ENCODE measurements at places on chromosomes 2 and 18.

DNA sequence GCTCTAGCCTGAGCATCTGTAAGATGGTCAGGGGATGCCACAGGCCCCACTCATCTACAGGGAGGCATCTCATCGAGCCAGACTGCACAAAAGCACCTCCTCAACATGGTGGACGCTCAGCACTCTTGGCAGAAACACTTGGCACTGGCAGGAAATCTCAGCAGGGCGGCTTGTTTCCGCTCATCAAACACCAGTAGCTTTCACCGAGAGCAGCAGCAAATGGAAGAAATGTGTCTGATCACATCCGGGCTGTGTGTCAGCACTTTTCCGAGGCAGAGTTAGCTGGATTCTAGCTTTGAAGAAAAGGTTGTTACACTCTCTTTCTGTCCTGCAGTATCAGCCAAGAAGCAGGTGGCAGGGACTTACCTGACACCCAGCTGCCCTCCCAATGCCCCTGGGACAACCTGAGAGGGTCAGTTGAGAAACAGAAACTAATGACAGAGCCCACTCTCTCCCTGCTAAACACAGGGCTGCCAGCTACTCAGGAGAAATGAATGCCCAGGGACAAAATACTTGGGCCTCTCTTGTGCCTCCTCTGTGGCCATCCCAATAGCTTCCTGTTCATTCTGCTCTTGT lies 68.9 kb upstream of the FZD7 start:
- DNase-seq = no peak

GRCh38 chr18:76339246-76339620 lies 155.8 kb downstream of the ZNF516 start:
- DNase-seq = no peak

GRCh38 chr2:64063924-64064331 lies 44.7 kb upstream of the VPS54 start:
- DNase-seq = no peak

GRCh38 chr2:185802926-185803325 lies 64.3 kb downstream of the FSIP2 start:
- DNase-seq = no peak

GRCh38 chr2:12804091-12804856 lies 87.5 kb downstream of the TRIB2 start:
- no peak for DNase-seq

DNA sequence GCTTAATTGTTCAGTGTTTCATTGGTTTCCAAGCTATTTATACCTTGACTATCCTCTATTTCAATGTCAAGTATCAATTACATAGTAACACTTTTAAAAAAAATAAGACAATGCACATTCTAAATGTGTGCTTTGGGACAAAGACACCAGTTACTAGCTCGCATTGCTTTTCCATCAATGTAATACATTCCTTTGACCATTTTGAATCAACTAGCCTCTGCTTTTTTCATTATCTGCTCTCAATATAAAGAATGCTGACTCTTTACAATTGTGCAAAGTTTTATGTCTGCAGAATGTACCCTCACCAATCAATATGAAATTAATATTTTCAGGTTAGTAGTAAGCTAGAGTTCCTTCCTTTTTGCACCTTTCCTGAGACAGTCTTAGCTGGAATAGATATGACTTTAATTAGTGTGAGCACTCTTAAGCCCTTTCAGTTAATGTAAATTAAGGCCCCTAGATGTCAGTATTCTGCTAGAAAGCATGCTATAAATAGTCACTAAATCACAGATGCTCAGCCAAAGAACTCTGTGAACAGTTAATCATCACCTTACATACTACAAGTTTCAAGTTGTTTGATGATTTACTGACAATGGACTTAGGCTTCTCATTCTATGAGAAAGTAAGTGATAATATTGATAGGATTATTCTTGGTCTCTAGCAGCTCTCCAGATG lies 413.6 kb downstream of the PTH2R start:
- no peak for DNase-seq

- DNase-seq = no peak
Observed at GRCh38 chr2:69013840-69014821, 1.2 kb downstream of the ANTXR1 start.

GRCh38 chr2:142179686-142180085 lies 48.9 kb upstream of the LRP1B start:
- no peak for DNase-seq

DNA sequence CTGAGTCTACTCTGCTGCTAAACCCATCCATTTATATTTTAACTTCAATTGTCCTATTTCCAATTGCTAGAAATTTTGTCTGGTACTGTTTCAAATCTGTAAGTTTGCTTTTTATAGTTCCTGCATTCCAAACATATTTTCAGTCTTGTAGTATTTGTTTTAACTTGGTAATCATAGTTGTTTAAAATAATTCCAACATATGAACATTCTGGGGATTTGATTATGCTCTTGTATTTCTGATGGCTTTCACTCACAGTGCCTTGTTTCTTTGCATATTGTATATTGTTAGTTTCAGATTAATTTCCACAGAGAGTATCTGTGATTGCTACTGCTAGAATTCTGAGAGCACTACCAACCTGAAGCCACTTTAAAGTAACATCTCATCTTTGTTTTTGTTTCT lies 202.4 kb downstream of the ETAA1 start:
- no peak for DNase-seq

DNA sequence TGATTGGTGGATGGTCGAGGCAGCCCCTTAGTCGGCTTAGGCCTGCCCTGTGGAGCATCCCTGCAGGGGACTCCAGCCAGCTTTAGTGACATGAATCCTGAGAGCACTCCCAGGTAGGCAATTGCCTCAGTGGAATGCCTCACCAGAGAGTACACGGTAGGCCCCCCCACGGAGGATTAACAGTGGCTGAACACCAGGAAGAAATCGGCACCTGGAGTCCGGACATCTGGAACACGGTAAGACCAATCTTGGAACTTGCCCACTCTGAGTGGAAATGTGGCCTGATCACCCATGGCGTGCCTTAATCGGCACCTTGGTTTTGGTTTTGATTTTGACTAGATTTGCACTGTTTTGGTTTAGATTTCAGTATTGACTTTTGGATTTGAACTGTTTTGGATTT lies 326.2 kb upstream of the NCKAP5 start:
- DNase-seq = no peak

GRCh38 chr2:128359841-128360240 lies 41.2 kb upstream of the HS6ST1 start:
- no peak for DNase-seq

GRCh38 chr2:58798676-58799208 lies 557.6 kb upstream of the FANCL start:
- DNase-seq = no peak

GRCh38 chr2:169980643-169981042 lies 153.4 kb downstream of the UBR3 start:
- no peak for DNase-seq

DNA sequence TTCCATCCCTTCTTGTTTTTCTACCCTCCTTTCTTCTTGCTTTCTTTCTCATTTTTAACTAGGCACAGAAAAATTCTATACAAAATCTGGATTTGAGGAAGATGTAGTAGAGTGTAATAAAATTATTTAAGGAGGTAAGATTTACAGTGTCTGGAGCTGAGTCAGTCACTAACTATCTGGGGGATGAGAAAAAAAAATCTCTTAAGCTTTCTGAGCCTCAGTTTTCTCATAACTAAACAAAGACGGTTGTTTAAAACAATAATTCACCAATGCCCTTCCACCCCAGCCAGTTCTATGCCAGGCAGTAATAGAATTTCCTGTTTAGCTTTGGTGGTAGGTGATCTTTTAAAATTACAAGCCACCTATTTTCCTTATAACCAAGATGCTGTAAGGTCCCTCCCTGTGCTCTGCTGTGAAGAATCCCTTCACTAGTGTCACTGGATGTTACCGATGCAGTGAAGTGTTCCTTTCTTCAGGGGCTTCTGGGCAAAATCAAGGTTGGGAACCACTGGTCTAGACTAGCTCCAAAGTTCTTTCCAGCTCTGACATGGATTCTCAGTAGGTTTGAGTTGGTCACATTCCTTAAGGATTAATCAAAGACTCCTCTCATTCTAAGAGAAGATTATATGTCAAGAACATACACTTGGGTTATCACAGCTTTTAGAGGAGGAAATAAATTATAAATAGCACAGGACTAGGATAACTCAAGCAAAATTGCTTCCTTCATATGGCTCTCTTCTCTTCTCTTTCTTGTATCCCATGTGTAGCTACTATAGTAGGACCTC lies 289.0 kb downstream of the CDH2 start:
- no peak for DNase-seq

GRCh38 chr2:156590085-156590739 lies 154.0 kb downstream of the GPD2 start:
- DNase-seq = no peak

DNA sequence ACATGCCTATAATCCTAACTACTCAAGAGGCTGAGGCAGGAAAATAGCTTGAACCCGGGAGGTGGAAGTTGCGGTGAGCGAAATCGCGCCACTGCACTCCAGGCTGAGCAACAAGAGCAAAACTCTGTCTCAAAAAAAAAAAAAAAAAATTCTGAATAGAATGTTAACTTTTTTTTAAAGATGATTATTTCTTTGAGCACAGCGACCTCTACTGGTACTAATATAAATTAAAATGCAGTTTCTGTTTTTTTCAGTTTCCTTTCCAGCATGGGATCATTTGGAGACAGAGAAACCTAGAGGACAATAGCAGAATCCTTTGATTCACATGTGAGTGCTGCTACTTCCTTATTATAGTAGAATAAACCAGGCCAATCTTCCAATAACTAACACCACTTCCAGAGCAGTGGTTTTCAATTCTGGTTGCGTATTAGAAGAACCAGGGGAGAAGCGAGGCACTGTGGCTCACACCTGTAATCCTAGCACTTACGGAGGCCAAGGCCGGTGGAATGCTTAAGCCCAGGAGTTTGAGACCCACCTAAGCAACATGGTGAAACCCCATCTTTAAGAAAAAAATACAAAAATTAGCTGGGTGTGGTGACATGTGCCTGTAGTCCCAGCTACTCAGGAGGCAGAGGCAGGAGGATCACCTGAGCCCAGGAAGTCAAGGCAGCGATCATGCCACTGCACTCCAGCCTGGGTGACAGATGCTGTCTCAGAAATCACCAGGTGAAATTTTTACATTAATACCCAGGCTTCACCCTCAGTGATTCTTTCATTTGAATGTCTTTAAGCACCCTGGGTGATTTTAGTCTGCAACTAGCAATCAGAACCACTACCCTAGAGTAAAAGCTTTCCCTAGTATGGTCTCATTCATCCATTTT lies 10.1 kb downstream of the SRSF7 start:
- DNase-seq = no peak

- DNase-seq = no peak
Observed at GRCh38 chr2:167965907-167966761, 281.3 kb downstream of the STK39 start.

Measured in stimulated activated CD4-positive, alpha-beta T cell treated with anti-CD3 and anti-CD28 coated beads, TNF-alpha, amount 100 ng/mL, for 24 hours (primary cell).